Large intestine (tissue), 12 donors: ENCODE measurements at places on chromosomes 3 and 15. TPM values are rescaled to one million over a fixed set of nuclear protein-coding genes. Genes with fewer than 3 reads are reported as not detected.

The SLC26A6 gene
- polyA plus RNA-seq, result 41.2 TPM

The TNK2 gene
- 34.1 TPM for polyA plus RNA-seq

The CCDC39 gene
- not detected for polyA plus RNA-seq

The JAGN1 gene
- polyA plus RNA-seq, result 49.5 TPM

The PHLDB2 gene
- polyA plus RNA-seq, result 22.2 TPM

The CLRN1 gene
- polyA plus RNA-seq, result 8.7 TPM

The TPRG1 gene
- 0.64 TPM for polyA plus RNA-seq

The SLC9C1 gene
- polyA plus RNA-seq, result 0.33 TPM

The CADPS gene
- 17.8 TPM for polyA plus RNA-seq

The HTR3E gene
- 0.03 TPM for polyA plus RNA-seq

The FRMD5 gene
- polyA plus RNA-seq, result 1.7 TPM

The MOBP gene
- 0.10 TPM for polyA plus RNA-seq

The INKA1 gene
- 4.6 TPM for polyA plus RNA-seq

The FES gene
- polyA plus RNA-seq, result 17.9 TPM

The TAGLN3 gene
- polyA plus RNA-seq, result 20.2 TPM

The KNG1 gene
- polyA plus RNA-seq, result 5.1 TPM

The ACTC1 gene
- 15.3 TPM for polyA plus RNA-seq

The SLC28A2 gene
- 16.8 TPM for polyA plus RNA-seq

The P2RY12 gene
- 2.3 TPM for polyA plus RNA-seq

The RAD51 gene
- polyA plus RNA-seq, result 8.1 TPM

The GUCA1C gene
- polyA plus RNA-seq, result not detected

The IFRD2 gene
- polyA plus RNA-seq, result 55.4 TPM

The RIOX2 gene
- polyA plus RNA-seq, result 24.6 TPM

The CHRM5 gene
- 0.48 TPM for polyA plus RNA-seq

The ZPLD1 gene
- polyA plus RNA-seq, result 0.22 TPM

The HCLS1 gene
- 16.4 TPM for polyA plus RNA-seq

The IGF2BP2 gene
- polyA plus RNA-seq, result 87.7 TPM

The AZI2 gene
- 49.3 TPM for polyA plus RNA-seq

The TRIM42 gene
- not detected for polyA plus RNA-seq

The TIGIT gene
- polyA plus RNA-seq, result 0.24 TPM

The NBEAL2 gene
- 40.8 TPM for polyA plus RNA-seq

The SAMD7 gene
- polyA plus RNA-seq, result not detected

The CSPG4 gene
- 6.9 TPM for polyA plus RNA-seq

The CPN2 gene
- polyA plus RNA-seq, result 0.09 TPM

The ZNF445 gene
- polyA plus RNA-seq, result 18.4 TPM
